ENCODE measurements at places on chromosomes 3 and 15. TPM values are rescaled to one million over a fixed set of nuclear protein-coding genes. Genes with fewer than 3 reads are reported as not detected.

FETUB gene
- total RNA-seq, result not detected

CLEC3B gene
- 265 TPM for total RNA-seq

ZPLD1 gene
- total RNA-seq, result not detected

HPS3 gene
- total RNA-seq, result 19.9 TPM

PRR23E gene
- not detected for total RNA-seq

GRCh38 chr3:197775317-197775716 is 15.7 kb upstream of the LRCH3 start:
- H3K27ac ChIP-seq, result no peak overlapping the region
- H3K36me3 ChIP-seq, result peaks cover 86% of the 10 kb centered on the region
- no peaks in the 10 kb centered on the region for H3K27me3 ChIP-seq
- H3K4me1 ChIP-seq, result no peaks in the 10 kb centered on the region

GRCh38 chr15:82554351-82554750 is 14.1 kb upstream of the RPS17 start:
- H3K27me3 ChIP-seq, result no peaks in the 10 kb centered on the region
- H3K36me3 ChIP-seq, result no peaks in the 10 kb centered on the region
- H3K27ac ChIP-seq, result no peak overlapping the region
- H3K4me3 ChIP-seq, result no peak overlapping the region
- no peaks in the 10 kb centered on the region for H3K4me1 ChIP-seq

GRCh38 chr15:65258375-65259262 is 28.1 kb downstream of the PARP16 start:
- H3K27ac ChIP-seq, result peak overlapping the region; percentile 67
- no peak overlapping the region for H3K4me3 ChIP-seq
- H3K36me3 ChIP-seq, result peaks cover 47% of the 10 kb centered on the region
- no peak for DNase-seq
- H3K4me1 ChIP-seq, result peaks cover 23% of the 10 kb centered on the region

GRCh38 chr15:92097474-92098178 is 244.1 kb downstream of the SLCO3A1 start:
- no peak for DNase-seq
- H3K4me3 ChIP-seq, result no peak overlapping the region
- no peaks in the 10 kb centered on the region for H3K27me3 ChIP-seq
- H3K27ac ChIP-seq, result no peak overlapping the region
- H3K4me1 ChIP-seq, result no peaks in the 10 kb centered on the region

DNA sequence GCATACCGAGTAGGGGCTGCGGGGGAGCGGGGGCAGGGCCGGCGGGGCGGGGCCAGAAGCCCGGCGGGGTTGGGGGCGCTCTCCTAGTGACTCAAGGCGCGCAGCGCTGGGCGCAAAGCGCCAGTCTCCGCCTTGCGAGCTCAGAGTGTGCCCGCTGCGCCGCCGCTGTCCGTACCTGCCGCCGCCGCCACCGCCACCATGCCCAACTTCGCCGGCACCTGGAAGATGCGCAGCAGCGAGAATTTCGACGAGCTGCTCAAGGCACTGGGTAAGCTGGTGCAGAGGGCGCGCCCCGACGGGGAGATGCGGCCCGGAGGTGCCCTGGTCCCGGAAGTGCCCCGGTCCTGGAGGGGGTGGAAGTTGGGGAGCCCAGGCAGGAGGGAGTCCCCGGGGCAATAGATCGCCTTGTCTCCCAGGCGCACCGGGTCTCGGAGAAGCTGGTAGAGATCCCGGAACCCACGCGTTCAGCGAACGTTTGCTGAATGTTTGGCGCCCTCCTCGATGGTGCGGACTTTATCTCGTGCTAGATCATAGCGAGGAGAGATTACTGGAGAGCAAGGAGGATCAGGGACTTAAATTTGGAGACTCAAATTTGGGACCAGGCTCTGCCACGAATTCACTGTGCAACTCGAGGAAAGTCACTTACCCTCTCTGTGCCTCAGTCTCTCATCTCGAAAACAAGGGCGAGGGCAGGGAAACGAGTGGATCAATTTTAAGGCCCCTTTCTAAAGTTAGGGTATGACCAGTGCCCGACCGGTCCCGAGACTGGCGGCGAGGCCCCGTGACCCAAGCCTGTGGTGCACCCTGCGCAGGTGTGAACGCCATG is at the start of gene CRABP1:
CRABP1 (plus strand) TSS at position 123 of the 826 bp plus-strand sequence; CDS start at position 199, 76 bp downstream.
- no peak within 1 kb of the TSS for H3K4me3 ChIP-seq
- H3K27me3 ChIP-seq, result peaks cover 69% of the 10 kb centered on the region
- no peak within 1 kb of the TSS for H3K27ac ChIP-seq
- no peaks in the 10 kb centered on the region for H3K36me3 ChIP-seq
- no peaks in the 10 kb centered on the region for H3K4me1 ChIP-seq
- no peak for DNase-seq

- H3K27me3 ChIP-seq, result no peaks in the 10 kb centered on the region
- H3K4me3 ChIP-seq, result no peak overlapping the region
- H3K4me1 ChIP-seq, result no peaks in the 10 kb centered on the region
- no peak overlapping the region for H3K27ac ChIP-seq
- no peak for DNase-seq
These were observed 57.8 kb upstream of the KY start for GRCh38 chr3:134708671-134709070.
